ENCODE measurements at places on chromosomes 7 and 10. TPM values are rescaled to one million over a fixed set of nuclear protein-coding genes. Genes with fewer than 3 reads are reported as not detected.

Gene KIF11
- 37.7 TPM for total RNA-seq

GRCh38 chr7:110209884-110210283 lies 881.0 kb upstream of the LRRN3 start:
- no peak for DNase-seq

- DNase-seq, result no peak
Measured at GRCh38 chr7:106452031-106452851, 167.5 kb upstream of the NAMPT start.

GRCh38 chr10:79079054-79079397 lies 10.3 kb downstream of the ZMIZ1 start:
- no peak for DNase-seq

Gene ADO
- total RNA-seq, result 33.2 TPM

- DNase-seq, result no peak
Measured at GRCh38 chr10:11907914-11908313, 84.8 kb downstream of the PROSER2 start.

GRCh38 chr7:66355756-66356155 lies 150.6 kb downstream of the TPST1 start:
- peak; percentile 62 for DNase-seq

Gene PNLIPRP3
- 0.13 TPM for total RNA-seq

- no peak for DNase-seq
Measured at GRCh38 chr10:13998163-13998835, 332.4 kb downstream of the FRMD4A start.

Gene SEMA3C
- total RNA-seq, result 33.7 TPM

Gene VSTM4
- total RNA-seq, result 2.7 TPM

Gene SFMBT2
- total RNA-seq, result 1.9 TPM

GRCh38 chr7:127766831-127767459 lies 115.0 kb downstream of the SND1 start:
- no peak for DNase-seq

DNA sequence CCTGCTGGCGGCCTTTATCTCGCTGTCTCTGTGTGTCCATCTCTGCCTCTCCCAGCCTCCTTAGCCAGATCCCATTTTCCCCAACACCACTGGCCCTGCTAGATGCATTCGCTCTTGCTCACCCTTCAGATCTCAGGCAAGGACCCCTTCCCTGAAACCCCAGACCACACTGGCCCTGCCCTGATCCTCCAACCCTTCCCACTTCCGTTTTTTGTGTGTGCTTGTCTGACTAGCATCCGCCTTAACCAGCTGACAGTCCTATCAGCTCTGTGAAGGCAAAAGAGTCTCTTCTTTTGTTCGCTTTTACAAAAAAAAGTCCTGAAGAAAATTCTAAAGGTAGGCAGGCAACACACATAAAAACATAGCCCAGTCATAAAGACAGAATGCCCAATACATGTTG lies 28.7 kb downstream of the CHST15 start:
- DNase-seq, result no peak

Gene PROSER2
- 33.1 TPM for total RNA-seq

GRCh38 chr10:122148876-122149560 lies 122.1 kb upstream of the BTBD16 start:
- DNase-seq, result no peak

Gene EPDR1
- total RNA-seq, result 48.6 TPM

DNA sequence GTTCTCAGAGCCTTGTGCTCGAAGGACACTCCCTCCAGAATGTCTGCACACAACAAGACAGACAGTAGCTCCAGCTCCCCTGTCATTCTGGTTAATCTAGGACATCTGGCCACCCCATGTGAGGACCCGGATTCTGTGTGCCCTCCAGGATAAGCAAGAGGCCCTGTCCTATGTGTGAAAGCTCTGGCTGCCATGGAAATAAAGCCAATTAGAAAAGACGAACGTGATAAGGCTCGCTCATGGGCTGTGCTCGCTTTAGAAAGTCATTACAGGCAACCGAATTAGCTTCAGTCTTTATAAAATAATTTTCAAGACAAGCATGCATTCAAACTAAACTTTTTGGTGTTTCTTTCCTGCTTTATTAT lies 263.4 kb downstream of the INHBA start:
- DNase-seq, result no peak

- DNase-seq, result no peak
Measured at GRCh38 chr10:117537436-117537903, 5.1 kb upstream of the EMX2 start.

Gene PRLHR
- not detected for total RNA-seq
